ENCODE measurements at places on chromosomes 7 and 10.

DNA sequence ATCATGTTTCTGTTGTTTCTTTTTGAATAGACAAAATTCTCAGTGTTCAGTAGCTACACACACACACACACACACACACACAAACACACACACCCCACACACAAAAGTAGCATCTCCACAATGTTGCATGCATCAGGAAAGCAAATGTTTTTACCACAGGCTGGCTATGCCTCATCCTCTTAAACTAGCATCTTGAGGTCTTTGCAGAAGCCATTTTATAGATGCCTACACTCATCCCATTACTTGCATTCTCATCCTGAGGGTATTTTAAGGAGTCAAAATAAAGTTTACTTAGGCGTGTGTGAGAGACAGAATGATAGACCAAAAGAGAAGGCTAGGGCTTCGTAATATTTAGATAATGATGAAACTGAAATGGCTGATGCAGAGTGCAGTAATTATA is 7.9 kb upstream of the INHBA start:
- no peak for DNase-seq

GRCh38 chr10:19629567-19629966 is 186.7 kb upstream of the PLXDC2 start:
- DNase-seq: no peak

DNA sequence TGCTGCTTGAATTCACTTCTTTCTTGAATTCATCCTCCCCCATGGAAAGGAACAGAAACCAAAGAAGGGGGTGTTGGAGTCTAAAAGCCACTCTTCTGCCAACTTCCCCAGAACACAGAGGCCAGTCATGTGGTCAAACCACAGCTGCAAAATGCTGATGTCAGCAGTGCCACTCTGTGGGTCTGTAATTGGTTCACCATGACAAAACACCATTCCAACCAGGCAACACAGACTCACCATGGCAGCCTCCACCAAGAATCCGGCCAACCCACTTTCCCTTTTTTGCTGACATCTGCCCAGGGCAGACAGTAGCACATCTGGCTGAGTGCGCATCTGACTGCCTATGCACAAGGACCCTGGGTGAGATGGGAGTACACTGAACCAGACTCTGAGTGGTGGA is 16.8 kb downstream of the OSBPL3 start:
- DNase-seq: no peak

DNA sequence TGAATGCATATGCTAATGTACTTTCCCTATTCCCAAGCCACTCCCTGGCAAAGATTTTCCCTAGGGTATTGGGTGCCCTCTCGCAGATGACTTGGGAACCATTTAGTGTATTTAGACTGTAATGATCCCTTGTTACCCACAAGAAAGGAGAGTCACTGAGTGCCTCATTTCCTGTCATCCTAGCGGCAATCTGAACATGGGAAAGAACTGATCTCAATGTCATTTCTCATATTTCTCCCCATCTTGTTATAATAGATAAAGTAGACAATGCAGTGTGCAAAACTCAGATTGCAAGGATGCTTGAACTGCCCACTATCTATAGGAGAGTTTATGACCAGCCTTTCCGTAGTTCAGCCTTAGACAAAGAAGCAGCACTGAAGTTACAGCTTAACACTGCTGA is 123.3 kb downstream of the MICU1 start:
- no peak for DNase-seq

GRCh38 chr7:20435305-20435704 is 104.6 kb downstream of the ITGB8 start:
- DNase-seq: no peak

- DNase-seq: no peak
Measured at GRCh38 chr10:113333313-113333712, 219.5 kb upstream of the HABP2 start.

All from D341Med (cell line).